ENCODE measurements at places on chromosomes 11 and 22.

GRCh38 chr11:71335371-71335770 lies 83.0 kb upstream of the SHANK2 start:
- DNase-seq = no peak

- DNase-seq = no peak
These were observed 68.2 kb downstream of the MSANTD4 start for GRCh38 chr11:105953886-105954285.

- peak; percentile 13 for DNase-seq
These were observed 25.0 kb downstream of the CASP12 start for GRCh38 chr11:104873252-104873651.

- DNase-seq = no peak
These were observed 119.2 kb upstream of the C11orf87 start for GRCh38 chr11:109302591-109303334.

DNA sequence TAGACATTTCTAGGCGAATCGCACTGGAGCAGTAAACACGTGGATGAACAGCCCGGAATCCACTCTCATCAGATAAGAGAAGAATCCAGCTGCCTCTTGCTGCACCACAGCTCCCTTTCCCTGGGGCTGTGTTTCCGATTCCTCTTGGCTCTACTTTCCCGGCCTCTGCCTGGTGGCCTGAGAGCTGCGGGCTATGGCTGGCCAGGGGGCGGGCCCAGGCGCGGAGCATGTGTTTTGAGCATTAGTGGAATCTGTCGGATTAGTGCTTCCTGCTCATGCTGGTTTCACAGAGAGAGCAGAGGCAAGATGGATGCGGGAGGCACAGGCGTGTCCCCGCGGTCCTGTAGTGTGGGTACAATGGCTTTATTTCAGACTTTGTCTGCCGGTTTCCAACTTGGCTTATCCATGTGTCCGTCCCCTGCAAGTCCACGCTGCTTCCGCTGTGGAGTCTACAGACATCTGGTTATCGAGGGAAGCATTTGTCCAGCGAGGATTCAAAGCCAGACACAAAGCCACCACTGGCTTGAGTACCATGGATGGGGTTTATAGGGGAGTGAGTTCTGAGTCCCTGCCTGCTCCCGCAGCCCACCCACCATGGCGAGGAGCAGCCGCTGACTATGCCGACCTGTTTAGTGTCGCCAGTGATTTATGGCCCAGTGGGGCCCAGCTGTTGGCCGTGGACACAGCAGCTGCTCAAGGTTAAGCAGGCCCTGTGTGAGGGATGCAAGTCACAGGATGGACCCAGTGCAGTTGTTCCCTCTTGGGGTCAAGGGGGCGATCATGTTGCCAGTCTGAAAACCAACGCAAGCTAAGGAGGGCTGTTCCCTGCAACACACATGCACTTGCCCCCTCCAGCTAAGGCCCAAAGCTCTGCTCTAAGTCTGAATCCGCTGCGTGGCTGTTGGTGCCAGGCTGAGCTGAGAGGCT lies 43.3 kb upstream of the EP300 start:
- DNase-seq = no peak

GRCh38 chr22:19244600-19245352 lies 46.7 kb downstream of the CLTCL1 start:
- DNase-seq = no peak

GRCh38 chr22:48517039-48518030 lies 1310.3 kb downstream of the BRD1 start:
- DNase-seq = no peak

- DNase-seq = no peak
These were observed 5.2 kb downstream of the MRGPRE start for GRCh38 chr11:3226846-3227567.

DNA sequence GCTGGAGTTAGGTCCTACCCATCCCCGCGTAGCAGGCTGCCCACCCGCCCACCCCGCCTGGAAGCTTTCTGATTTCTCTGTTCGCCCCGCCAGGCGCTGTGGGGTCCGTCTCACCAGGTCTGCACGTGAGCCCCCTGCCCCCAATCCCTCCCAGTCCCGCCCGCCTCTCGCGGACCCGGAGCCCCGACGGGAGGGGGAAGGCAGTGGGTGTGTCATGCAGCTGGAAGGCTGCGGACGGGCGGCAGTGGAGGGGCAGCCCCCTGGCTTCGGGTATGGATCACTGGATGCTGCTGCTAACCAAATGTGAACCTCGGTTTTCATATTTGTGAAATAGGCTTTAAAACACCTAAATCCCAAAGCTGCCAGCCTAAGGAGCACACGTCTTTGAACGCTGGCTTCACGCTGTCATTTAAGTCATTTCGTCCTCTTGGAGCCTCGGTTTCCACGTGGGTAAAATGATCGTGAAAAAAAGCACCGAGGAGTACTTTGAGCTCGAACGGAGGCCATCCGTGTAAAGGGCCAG lies 568 bp upstream of the BIK start:
- DNase-seq = no peak

DNA sequence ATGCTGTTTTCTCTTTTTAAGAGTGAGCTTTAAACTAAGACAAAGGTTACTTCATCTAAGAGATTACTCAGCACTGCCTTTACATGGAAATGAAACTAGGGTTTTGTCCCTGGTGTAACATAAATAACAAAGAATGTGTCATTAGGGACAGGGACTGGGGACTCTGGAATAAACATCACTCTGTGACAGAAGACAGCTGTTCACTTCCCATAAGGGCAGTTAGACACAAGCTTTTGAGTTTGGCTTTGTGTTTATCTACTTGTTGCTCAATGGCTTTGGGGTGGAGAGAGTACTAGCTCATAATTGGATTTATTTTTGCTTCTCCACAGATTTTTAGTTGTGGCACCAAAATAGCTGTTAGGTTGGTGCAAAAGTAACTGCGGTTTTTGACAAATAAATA lies 154.5 kb downstream of the OR4C45 start:
- no peak for DNase-seq

- no peak for DNase-seq
These were observed 6.7 kb upstream of the SYT7 start for GRCh38 chr11:61587541-61587941.

Measured in hematopoietic multipotent progenitor cell treated with erythropoietin and hydrocortisone succinate and interleukin-3 and kit ligand, for 4 days (in vitro differentiated cells).